ENCODE measurements at places on chromosomes 3 and 15.
A peak's percentile ranks its signal among the peaks of the same experiment; 100 is the strongest.

DNA sequence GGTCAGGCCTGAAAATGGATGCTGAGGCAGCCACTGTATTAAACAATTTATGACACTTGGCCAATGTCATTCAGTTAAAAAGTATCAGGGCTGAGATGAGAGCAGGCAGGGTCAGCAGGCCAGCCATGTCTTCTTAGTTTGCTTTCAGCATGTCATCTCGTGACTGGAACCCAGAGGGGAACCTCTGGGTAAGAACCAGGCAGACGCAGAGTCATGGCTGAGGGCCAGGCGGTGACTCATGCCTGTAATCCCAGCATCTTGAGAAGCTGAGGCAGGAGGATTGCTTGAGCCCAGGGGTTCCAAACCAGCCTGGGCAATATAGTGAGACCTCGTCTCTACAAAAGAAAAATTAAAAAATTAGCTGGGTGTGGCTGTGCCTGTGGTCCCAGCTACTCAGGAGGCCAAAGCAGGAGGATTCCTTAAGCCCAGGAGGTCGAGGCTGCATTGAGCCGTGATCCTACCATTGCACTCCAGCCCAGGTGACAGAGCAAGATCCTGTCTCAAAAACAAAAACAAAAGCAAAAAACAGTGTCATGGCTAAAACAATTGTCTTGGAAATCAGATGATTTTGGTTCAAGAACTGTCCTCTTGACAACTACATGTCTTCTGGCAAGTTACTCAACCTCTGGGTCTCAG, 11.7 kb downstream of the BCL2L10 start:
- DNase-seq, result no peak

- DNase-seq, result peak; percentile 55
Measured at GRCh38 chr3:150409512-150410310, 1.6 kb downstream of the TSC22D2 start.

DNA sequence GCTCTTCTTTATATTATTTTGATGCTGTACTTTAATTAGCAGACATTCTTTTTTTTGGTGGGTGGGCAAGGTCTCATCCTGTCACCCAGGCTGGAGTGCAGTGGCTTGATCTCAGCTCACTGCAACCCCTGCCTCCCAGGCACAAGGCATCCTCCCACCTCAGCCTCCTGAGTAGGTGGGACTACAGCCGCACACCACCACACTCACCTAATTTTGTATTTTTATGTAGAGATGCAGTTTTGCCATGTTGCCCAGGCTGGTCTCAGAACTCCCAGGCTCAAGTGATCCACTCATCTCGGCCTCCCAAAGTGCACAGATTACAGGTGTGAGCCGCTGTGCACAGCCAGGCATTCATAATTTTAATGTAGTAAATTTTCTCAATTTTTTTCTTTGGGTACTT, 608.1 kb downstream of the ZNF385D start:
- DNase-seq, result no peak

- no peak for DNase-seq
Measured at GRCh38 chr15:67977414-67978089, 76.6 kb upstream of the PIAS1 start.

DNA sequence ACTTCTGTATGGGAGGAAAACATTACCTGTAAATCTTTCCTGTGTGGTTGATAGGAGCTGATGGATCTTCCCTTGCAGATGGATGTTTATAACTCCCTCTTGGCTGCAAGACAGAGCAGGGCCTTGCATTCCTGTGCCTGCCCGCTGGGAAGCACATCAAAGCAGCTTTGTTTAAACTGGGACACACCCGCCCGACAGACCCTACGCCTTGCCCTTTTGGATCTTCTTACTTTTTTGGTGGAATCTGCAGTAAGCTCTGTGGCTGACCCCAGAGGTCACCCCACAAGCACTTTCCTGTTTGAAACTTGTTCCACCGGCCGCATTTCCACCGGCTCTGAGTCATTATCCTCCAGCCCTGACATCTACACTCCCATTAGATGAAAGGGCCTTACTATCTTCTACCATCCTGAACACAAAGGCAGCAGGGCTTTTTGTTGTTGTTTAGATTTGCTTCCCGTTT, 244.1 kb upstream of the STT3B start:
- no peak for DNase-seq

DNA sequence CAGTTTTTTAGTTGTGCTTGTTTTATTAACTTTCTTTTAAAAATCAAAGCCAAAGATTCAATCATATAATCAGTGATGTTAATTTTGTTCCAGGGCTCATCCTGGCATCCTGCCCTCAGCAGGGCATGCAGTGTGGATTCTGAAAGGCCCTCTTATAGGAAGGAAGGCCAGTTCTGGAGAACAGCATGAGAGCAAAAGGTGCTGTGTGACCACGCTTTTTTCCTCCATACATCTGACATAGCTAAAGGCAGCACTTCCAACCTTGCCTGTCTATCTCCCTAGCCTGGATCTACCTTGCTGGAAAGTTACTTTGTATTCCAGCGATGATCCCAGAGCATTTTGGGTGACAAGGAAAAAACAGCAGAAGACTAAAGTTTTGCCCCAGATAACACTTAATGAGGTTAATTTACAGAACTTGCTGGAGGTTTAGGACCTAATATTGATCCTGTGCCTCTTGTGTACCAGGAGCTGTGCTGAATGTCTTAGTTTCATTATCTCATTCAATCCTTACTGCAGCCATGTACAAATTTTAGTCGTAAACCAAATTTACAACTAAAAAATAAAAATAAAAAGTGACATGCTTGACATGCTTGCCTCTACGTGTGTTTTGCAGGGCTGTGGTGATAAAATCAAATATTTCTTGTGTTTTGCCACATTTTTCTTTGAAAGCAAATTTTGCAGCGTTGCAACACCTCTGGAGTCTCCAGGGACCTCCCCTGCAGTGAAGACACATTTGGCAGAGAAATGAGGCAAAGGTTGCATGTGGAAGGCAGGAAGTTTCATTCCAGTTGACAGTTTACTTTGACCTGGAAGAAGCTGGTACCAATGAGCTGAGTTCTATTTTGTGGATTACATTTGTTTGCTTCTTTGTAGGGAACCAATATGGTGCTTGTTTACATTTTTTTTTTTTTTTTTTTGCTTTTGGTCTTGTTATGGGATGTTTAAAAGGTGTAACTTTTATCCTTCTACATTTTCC, 13.2 kb downstream of the IL1RAP start:
- DNase-seq, result no peak

DNA sequence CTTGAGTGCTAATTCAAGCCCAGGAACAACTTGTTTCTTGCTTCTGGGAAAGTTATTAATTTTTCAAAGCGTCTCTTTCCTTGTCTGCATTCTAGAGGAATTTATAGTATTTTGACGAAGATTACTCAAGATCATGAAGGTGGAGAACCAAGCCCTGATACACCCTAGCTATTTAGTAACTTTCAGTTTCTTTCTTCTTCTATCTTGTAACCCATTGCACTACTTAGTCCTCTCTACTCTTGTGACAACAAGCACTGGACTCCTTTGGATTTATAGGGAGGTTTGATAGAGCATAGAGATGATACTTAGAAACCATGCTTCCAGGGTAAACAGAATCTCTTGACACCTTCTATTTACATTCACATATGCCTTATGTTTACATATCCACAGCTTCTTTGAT, 203.3 kb upstream of the GRM7 start:
- no peak for DNase-seq

DNA sequence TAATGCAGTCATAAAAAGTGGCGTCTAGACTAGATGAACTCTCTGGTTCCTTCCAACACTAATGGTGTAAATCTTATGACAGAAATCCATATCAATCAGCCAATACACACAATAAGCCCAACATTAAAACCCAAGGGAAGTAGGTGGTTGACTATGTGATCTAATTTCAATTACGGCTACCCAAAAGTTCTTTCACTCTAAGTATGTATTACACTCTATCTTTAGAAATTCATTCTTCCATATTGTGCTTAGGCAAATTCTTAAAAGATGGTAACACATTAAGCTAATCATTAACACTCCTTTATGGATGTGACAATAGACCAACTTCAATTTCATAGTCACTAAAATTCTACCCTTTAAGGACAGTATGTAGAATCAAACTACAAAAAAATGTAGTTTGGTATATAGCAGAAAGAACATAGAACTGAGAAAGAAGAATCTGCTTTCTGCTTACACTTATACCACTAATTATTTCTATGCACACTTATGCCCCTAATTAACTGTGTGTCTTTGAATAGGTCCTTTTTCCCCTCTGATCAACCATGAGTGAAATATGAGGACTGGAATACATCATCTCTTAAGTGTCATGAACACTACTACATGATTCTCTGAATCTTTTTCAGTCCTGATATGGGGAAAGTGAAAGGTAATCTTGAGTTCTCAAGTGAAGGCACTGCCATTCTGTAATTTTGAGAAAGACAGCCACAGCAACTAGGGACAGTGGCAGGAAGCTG, 557.6 kb downstream of the IGSF11 start:
- no peak for DNase-seq

GRCh38 chr3:64957408-64958198, 269.8 kb upstream of the ADAMTS9 start:
- no peak for DNase-seq

GRCh38 chr3:64163755-64164148, 61.5 kb downstream of the PRICKLE2 start:
- no peak for DNase-seq

- no peak for DNase-seq
Measured at GRCh38 chr3:37229740-37230139, 55.4 kb upstream of the LRRFIP2 start.

- DNase-seq, result no peak
Measured at GRCh38 chr3:49968346-49968745, 28.4 kb downstream of the RBM6 start.

DNA sequence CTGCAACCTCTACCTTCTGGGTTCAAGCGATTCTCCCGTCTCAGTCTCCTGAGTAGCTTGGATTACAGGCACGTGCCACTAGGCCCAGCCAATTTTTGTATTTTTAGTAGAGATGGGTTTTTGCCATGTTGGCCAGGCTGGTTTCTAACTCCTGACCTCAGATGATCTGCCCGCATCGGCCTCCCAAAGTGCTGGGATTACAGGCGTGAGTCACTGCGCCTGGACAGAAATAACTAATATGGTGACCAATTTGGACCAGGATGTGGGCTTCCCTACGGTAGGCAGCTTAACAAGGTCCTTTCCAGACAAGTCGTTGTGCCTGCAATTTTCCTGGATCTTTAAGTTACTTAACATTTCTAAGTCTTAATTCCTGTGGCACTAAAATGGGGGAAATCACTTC, 14.8 kb downstream of the WDR53 start:
- DNase-seq, result no peak

GRCh38 chr3:126149960-126150515, 30.3 kb downstream of the ALDH1L1 start:
- no peak for DNase-seq

DNA sequence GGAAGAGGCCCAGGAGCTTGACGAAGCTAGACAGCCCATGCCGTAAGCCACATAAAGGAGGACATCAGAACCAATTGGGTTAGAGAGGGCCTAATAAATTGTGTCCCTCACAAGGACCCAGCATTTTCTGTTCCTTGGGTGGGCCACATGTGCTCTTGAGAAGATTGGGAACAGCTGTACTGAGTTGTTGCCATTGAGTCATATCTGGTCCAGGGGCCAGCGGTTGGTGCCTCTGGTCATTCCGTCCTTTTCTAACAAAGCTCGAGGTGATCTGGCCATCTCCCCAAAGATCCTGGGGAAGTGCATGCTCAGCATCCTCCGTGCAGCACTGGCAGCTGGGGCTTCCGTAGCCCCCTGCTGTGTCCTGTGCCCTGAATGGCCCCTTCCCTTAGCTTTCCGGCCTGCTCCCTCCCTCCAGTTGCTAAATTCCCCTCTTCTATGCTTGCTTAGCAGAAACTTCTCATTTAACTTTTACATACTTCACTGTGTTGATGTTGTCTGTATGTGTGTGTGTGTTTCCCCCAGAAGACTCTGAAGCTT, 73.0 kb downstream of the EEFSEC start:
- no peak for DNase-seq

- DNase-seq, result no peak
Measured at GRCh38 chr3:37144806-37145205, 29.6 kb downstream of the LRRFIP2 start.

GRCh38 chr3:60096403-60096802, 1046.6 kb upstream of the CFAP20DC start:
- no peak for DNase-seq

DNA sequence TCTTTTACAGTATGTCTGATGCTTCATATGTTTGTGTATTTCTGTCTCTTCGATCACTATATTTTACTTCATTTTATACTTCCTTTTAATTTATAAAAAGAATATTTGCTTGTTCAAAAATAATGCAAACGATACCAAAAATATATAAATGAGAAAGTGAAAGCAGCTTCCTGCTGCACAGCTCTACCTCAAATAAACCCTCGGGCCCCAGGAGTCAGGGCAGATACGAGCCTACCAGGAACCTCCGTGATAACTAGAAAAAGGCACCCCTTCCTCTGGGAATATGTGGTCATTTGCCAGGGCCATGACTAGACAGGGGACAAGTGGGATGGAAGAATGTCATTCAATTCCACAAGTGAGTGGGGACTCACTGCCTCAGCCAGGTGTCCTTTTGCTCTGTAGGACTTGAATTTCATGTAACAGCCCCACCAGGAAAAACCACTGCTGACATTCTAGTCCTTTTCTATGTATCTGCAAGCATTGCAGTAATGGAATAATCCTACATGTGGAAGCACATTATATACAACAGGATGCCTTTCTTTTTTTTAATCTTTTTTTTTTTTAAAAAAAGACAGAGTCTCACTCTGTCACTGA, 133.3 kb downstream of the SUCLG2 start:
- no peak for DNase-seq

- no peak for DNase-seq
Measured at GRCh38 chr3:193998123-193998448, 137.9 kb upstream of the HES1 start.

GRCh38 chr3:173663696-173664111, 266.2 kb downstream of the NLGN1 start:
- DNase-seq, result no peak

- no peak for DNase-seq
Measured at GRCh38 chr3:62032738-62033137, 340.6 kb downstream of the FEZF2 start.

GRCh38 chr3:24158761-24159454, 213.8 kb downstream of the NR1D2 start:
- DNase-seq, result no peak

Measured in NCI-H1105 (cell line).